ENCODE measurements at places on chromosomes 16 and 17.

GRCh38 chr17:50638966-50639713, 4.5 kb downstream of the ABCC3 start:
- DNase-seq = no peak

- DNase-seq = no peak
These were observed 32.0 kb upstream of the IL34 start for GRCh38 chr16:70614208-70614951.

DNA sequence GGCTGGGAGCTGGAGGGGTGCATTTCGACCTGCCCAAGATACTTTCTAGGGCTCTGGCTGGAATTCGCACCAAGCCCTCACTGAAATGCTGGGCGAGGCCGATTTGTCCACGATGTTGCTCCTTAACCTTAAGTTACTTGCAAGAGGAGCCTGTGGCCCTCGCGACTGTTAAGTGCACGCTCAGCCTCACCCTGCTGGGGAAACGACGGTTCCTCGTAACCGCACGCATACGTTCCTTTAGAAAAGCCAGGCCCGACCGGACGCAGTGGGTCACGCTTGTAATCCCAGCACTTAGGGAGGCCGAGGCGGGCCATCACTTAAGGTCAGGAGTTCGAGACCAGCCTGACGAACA, 607 bp upstream of the NCOR1 start:
- DNase-seq = peak; percentile 11

DNA sequence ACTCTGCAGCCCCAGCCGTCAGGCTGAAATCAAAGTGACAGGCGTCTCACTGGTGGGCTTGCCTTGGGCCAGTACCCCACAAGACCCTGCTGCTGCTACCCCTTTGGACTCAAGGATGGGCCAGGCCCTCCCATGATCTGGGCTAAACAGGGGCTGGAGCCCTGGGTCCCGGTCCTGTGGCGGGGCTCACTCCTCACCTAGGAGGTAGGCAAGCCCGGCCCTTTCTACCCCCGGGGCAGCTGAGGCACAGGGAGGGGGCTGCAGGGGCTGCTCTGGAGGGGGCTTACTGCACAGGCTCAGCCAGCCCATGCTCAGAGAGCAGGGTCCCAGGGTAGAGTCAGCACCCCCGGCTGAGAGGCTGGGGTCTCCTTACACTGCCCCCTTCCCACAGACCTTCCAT, 23.6 kb downstream of the KATNB1 start:
- DNase-seq = no peak

- no peak for DNase-seq
These were observed 3.7 kb upstream of the CBX8 start for GRCh38 chr17:79800325-79801155.

DNA sequence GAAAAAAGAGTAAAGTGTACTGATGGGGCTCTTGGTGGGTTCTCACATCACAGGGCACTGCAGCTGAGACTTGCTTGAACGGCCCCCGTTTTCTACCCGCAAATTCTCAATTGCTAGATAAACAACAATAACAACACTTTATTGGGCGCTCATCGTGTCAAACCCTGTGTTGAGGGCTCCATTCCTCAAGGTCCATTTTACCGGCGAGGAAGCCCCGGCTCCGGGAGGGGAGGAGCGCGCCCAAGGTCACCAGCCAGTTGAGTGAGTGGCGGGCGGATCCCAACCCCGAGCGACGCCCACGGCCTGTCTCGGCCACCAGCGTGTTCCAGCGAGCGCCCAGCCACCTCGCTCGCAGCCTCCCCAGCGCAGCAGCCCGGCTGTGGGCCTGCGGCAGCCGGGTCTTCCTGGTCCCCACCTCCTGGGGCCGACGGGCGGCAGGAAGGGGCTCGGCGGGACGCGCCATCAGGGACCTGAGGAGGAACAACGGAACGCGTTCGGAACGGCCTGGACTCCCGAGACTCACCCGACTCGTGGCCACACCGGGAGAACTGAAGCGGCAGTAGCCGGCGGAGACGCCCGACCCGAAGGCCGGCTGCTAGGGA, 373 bp downstream of the CMC2 start:
- DNase-seq = peak; percentile 64

DNA sequence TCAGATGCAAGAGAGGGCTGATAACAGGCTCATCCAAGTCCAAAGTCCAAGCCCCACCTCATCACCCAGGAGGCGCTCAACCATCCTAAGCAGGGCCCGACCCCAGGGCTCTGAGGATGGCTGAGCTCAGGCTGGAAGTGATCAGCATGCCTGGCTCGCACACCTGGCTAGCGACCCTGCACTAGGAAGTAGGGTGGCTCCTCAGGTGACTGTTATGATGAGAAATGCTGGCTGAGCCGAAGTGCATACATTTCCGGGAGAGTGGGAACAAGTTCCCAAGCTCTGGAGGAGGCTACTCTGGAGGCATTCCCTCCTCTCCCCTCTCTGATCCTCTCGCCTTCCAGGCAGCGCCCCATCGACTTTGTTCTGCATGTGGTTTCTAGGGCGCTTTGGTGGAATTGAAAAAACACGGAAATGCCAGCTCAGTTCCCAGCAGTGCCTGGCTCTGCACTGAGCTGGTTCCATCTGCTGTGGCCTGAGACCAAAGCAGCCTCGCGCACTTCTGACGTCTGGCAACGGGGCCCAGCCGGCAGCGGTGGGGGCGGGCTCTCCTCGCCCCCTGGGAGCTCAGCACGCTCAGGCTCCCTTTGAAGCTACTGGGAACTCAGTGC, 130.3 kb downstream of the IRF8 start:
- no peak for DNase-seq

GRCh38 chr16:2333231-2333630, 7.3 kb downstream of the ABCA3 start:
- DNase-seq = no peak

GRCh38 chr16:105521-105920, 27.5 kb downstream of the MPG start:
- no peak for DNase-seq

DNA sequence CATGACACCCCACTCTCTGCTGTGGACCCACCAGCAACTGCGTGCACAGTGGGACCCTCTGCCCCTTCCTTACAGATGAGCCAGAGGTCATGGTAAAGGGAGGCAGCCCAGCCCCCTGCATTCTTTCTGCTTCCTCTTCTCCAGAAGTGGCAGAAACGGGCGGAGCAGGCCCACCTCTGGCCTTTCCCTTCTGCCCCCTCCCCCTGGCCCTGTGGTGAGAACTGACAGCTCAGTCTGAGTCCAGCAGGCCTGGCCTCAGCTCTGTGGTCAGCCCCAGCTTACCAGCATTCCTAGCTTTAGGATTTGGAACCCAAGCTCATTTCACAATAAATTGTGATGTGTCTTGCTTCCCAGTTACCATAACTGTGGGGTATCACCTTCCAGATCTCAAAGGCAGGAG, 4.8 kb upstream of the ANKRD11 start:
- no peak for DNase-seq

DNA sequence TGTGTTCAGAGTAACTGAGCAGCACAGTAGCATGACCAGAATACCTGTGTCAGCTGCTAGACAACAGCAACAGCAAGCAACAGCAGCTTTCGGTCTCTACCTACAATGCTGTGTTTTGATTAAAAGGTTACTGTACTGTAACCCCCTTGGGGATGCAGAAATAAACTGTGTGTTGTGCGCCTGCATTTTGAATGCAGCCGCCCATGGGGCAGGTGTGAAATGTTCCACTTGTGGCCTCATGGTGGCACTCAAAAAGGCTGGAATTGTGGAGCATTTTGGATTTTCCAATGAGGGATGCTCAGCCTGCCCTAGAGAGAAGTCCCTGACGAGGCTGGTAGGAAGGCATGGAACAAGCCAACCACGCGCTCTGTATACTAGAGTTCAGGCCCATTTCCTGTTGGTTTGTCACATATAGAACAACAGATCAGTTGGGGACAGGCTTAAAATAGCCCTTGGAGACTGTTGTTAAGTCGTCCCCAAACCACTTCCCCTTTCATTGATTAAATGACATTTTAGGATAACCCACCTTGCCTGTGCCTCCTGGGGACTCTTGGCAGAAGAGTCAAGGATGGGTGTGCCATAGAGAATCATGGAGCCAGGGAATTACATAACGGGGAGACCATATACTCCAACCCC, 27.1 kb downstream of the SCPEP1 start:
- DNase-seq = no peak

DNA sequence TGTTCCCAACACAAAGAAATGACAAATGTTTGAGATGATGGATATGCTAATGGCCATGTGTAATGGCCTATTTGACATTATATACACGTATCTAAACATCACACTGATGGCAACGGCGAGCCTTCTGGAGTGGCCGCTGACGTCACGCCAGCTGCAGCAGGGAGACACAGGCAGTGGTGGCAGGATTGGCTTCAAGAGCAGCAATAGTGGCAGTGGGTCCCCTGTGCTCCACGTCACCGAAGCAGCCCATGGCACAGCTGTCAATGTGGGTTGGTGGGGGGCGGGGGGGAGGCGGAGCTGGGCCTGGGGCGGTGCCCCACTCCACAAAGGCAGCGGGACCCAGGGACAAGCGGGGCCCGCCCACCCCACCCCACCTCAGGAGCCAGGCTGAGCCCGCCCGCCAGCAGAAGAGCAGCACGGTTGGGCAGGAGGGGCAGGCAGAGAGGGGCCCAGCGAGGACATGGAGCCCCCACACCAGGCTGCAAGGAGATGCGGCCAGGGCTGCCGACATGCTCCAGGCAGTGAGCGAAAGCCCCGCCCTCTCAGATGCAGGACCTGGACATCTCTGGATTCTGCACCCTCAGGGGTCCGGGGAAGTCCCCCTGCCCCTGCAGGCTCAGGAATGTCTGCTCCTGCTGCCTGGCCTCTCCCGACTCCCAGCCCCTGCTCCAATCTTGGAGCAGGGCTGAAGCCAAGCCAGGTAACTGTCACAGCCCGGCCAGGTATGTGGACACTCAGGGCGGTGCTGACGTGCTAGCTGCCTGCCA, 64.6 kb downstream of the USP32 start:
- DNase-seq = no peak

DNA sequence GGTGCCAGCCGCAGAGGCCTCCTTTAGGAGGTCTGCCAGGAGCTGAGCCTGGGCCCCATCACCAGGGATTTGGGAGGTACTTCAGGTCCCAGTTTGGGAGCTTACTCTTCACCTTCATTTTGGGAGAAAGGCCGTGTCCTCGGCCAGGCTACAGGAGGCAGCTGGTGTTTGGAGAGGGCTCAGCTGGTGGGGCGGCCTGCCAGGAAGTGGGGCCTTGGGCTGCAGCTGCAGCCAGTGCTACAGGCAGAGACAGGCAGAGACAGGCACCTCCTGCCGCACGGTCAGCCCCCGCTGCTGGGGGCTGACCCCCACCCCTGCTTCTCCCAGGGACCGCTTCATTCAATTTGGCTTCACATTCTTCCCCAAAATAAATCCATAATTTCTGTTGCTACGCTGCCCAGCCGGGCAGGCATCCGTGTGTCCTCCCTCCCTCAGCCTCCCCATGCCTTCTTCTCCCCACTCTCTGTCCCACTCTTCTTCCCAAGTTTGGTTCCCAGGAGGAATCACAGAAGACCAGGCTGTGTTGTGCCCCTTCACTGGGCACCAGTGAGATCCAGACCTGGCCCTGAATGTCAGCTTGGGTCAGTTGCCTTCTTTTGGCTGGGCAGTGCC, 6.1 kb downstream of the TMEM235 start:
- DNase-seq = no peak

DNA sequence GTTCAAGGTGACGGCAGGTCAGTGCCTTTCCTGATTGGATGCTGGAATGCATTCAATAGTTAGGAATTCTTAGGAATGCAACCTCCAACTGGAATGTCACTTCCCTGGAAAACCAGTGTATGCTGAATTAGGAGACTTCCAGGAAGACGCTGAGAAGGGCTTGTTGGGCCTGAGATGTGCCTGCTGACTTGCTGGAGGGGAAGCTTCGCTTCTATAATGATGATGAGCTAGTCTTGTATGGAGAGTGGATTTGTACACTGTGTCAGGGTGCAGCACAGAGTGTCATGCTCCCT, 45.6 kb downstream of the SMPD3 start:
- no peak for DNase-seq

GRCh38 chr16:66057057-66057456, 309.4 kb upstream of the CDH5 start:
- no peak for DNase-seq

Data from stimulated activated CD4-positive, alpha-beta T cell treated with anti-CD3 and anti-CD28 coated beads, Interleukin-1b, Interleukin-23, amount 100 ng/mL, for 24 hours (primary cell).